GM12891 (cell line): ENCODE measurements at places on chromosomes 4 and X.

GRCh38 chrX:14865201-14865600, 7.7 kb downstream of the FANCB start:
- DNase-seq: no peak

- no peak for DNase-seq
Observed at GRCh38 chr4:185054272-185054671, 36.0 kb downstream of the HELT start.

DNA sequence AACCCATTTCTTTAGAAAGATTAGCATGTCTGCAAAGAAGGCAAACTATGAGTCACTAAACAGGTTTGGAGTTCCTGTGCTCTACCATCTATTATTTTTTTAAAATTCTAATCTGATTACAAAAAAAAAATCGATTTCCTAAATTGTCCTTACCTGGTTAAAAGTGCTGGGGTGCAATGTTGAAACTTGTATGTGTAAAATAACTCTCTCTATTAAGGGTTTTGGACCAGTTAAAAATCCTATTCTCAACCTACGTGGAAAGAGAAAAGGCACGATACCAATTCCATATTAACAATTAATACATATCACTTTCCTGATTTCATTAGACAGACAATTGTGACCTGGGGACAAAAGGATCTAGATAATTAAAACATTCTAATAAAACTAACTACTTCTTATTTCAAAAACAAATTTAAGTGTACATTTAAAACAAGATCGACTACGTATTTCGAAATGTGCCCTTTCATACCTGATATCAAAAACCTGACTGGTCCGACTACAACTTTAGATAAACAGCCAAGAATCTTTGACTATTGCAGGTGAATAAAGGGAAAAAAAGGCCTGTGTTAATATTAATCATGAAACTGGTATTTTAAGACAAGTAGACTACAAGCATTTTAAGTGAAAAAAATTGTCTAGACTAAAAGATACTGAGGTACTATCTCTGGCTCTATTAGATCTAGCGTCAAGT, 21.2 kb downstream of the AADAT start:
- no peak for DNase-seq

- no peak for DNase-seq
Observed at GRCh38 chrX:71098302-71098701, 2.7 kb downstream of the FOXO4 start.

- DNase-seq: no peak
Observed at GRCh38 chrX:132877954-132878536, 80.4 kb downstream of the HS6ST2 start.

DNA sequence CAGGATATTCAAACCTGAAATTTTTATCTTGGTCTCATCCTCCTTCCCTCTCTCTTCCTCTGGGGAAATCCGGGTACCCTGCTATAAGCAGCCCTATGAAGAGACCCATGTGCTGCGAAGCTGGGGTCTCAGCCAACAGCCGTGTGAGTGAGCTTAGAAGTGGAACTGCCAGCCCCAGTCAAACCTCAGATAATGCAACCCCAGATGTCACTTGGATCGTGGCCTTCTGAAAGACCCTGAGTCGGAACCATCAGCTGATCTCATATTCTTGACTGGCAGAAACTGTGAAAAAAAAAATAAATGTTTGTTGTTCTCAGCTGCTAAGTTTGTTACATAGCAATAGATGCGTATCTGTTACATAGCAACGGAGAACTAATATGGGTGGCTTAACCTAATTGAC, 198.1 kb upstream of the NPY2R start:
- DNase-seq: no peak

DNA sequence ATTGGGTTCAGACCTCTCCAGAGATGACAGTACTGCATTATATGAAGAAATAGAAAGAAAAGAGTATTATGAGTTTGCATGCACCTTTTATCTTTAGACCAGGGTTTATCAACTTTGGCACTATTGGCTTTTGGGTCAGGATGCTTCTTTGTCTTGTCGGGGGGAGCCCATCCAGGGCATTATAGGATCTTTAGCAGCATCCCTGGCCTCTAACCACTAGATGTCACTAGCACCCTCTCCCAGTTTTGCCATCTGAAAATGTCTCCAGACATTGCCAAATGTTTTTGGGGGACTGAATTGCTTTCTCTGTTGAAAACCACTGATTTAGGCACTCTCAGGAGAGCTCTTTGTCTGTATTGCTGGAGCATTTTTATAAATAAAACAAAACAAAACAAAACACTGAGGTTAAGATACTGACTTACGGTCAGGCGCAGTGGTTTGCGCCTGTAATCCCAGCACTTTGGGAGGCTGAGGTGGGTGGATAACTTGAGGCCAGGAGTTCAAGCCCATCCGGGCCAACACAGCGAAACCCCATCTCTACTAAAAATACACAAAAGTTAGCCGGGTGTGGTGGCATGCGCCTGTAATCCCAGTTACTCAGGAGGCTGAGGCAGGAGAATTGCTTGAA, 23.6 kb downstream of the CA5B start:
- DNase-seq: no peak

- no peak for DNase-seq
Observed at GRCh38 chrX:17580539-17581152, 156.6 kb upstream of the SCML1 start.

GRCh38 chr4:88010966-88011365, 3.5 kb downstream of the PKD2 start:
- DNase-seq: no peak

DNA sequence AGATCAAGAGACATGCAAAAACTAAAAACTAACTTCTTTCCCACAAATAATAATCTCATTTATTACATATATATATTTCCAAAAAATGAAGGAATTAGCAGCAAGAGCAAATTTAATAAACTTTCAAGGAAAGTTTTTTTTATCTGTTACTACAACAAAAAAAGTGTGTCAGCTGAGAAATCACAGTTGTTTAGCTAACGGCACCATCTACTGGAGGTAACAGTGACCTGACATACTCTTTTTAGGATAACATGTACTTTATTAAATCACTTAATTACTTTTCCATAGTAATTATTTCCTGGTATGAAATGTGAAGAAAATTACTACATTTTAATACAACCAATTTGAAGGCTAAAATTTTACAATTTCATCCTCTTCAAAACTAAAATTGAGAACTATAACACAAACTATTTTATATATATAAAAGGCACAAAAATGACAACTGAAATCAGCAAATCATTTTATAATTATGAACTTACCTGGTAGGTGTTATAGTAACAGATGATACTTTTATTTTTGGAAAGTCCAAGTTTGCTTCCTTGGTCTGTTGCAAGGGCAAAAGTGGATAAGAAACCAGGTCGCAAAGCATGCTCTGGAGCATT, 9.1 kb downstream of the LAMTOR3 start:
- DNase-seq: no peak

GRCh38 chr4:76203541-76203940, 10.1 kb downstream of the SCARB2 start:
- no peak for DNase-seq

GRCh38 chrX:81195712-81196111, 6.0 kb downstream of the HMGN5 start:
- DNase-seq: no peak

- DNase-seq: no peak
Observed at GRCh38 chr4:7985891-7986441, 46.3 kb upstream of the AFAP1 start.

DNA sequence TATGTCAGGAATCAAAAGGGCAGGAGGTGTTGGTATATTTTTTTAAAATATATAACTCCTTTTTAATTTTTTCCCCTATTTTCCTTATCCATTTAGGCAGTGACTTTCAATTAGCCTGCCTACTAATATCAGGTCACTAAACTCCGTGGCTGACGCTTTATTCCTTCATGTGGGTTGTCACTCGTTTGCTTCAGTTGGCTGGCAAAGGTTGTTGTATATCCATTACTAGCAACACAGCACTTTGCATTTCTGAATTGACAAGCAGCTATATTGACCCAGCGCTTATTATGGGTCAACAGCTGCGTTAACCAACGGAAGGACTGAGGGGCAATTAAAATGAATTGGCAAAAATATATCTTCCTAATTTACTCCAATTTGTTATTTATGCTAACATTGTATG, 87.7 kb downstream of the ARX start:
- no peak for DNase-seq

- DNase-seq: no peak
Observed at GRCh38 chrX:134186362-134187121, 50.4 kb upstream of the CCDC160 start.

GRCh38 chr4:189838821-189839497, 101.7 kb upstream of the FRG1 start:
- DNase-seq: no peak

GRCh38 chr4:165872461-165873297, at the start of gene TLL1:
TLL1 (plus strand) TSS chr4:165873237; CDS start chr4:165873905, 668 bp downstream.
- DNase-seq: no peak

DNA sequence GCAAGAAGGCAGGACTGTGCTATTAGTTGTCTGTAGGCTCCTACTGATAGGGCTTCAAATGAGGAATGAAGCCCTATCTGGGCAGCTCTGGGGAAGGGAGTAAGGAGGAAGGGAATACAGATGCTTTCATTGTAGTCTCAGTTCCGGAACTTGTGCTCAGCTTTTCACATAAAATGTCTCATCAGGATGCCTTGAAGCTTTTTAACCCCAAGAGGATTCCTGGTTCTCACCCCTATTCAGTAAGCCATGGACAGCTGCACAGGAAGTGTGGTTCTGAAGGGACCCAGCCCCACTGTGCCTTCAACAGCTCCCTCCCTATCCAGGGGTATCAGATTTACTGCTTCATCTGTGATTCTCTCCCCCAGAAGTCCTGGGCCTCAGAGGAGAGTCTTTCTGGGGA, 5.0 kb downstream of the ARMCX5 start:
- no peak for DNase-seq
